Cerebellar nuclear complex (tissue), 1 donor: ENCODE measurements at places on chromosomes 7 and 10.

DNA sequence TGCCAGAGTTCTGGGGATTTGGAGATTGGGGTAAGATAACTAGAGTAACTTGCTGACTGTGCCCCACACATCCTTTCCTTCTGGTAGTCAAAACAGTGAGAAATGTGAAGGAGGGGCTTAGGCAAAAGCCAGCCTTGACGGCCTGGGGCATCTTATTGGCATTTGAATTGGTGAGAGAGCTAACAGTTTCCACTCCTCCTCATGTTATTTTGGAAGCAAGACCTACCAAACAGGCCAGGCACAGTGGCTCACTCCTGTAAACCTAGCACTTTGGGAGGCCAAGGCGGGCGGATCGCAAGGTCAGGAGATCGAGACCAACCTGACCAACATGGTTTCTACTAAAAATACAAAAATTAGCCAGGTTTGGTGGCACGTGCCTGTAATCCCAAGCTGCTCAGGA lies 596.6 kb downstream of the GRM8 start:
- no peak for DNase-seq

DNA sequence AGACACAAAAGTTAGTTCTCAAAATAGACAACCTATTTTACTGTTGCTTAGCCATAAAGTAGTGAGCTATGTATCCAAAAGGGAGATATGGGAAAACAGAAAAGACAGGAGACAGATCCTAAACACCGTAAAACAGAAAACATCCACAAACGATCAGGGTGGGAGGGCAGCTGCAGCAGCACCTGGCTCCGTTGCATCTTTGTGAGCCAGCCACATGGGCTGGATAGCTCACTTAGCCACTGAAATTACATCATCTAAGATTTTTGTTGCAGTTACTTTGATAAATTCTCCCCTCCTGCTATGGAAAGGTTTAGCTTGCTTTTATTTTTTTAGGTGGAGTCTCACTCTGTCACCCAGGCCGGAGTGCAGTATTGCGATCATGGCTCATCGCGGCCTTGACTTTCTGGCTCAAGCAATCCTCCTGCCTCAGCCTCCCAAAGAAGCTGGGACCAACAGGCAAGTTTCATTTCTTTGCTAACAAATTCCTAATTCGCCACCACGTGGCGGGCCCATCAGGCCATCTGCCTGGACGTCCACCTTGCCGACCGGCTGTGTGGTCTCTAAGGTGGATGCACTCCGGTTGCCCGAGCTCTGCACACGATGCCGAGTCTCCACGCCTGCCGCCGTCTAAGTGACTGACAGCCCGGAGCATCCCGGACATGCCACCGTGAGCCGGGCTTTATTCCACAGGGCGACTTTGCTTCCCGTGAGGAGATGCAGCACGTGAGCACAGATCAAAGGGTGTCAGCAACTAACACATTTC lies 159.8 kb downstream of the DIP2C start:
- DNase-seq, result no peak

DNA sequence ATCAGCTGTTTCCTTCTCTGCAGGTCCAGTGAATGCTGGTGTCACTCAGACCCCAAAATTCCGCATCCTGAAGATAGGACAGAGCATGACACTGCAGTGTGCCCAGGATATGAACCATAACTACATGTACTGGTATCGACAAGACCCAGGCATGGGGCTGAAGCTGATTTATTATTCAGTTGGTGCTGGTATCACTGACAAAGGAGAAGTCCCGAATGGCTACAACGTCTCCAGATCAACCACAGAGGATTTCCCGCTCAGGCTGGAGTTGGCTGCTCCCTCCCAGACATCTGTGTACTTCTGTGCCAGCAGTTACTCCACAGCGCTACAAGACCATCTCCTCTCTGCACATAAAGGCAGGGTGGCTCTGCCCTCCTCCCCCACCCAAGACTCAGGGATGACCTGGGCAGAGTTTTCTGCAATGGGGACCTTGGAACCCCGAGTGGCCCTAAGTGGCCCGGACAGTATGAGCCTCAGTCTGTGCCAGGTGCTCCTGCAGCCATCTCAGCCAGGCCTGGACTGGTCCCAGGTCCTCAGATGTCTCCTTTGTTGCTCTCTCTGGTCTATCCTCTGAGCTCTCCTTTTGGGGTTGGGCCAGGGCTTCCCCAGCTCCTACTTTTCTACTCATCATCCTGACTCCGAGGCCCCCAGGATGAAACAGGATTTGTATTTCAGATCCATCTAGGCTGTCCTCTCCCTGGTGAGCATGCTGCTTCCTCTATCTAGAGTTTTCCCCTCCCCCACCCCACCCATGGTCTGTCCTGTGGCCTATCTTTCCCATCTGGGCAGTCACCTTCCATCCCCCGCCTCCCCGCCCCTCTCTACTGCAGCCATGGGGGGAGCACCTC lies 212.1 kb upstream of the PRSS58 start:
- no peak for DNase-seq

DNA sequence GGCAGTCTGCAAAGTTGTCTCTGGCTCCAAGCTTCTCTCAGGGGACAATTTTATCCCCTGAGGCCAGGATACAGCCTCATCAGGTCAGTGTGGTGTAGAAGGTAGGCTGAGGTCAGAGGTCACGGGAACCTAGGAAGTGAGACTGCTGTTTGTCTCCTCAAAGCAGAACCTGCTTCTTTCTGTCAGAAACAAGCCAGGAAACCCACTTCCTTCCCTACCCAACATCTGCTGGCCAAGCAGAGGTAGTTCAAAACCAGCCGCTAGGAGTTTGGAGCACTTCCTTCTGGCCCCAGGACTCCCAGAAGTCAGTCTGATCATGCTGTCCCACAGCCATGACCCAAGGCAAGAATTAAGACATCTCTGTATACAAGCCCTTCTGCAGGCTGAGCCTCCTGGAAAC lies 12.2 kb downstream of the CLRN3 start:
- no peak for DNase-seq

- no peak for DNase-seq
These were observed 662 bp downstream of the POLR3A start for GRCh38 chr10:78028438-78029268.

- DNase-seq, result no peak
These were observed 34.3 kb upstream of the BTBD16 start for GRCh38 chr10:122236690-122237306.

DNA sequence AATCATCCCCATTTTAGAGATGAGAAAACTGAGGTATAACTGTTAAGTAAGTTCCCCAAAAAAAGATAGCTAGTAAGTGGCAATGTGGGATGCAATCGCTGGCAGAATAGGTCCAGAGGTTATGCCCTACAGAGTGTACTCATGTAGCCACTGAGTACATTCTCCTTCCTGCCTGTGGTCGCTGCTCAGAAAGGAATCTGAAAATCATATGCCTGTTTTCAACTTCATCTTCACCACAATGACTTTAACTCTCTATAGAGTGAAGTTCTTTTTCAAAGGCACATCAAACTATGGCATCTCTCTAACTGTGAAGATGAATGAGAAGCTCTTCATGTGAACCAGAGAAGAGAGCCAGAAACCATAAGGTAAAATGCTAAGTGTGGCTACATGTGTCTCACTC lies 162.2 kb upstream of the SLC25A13 start:
- no peak for DNase-seq

DNA sequence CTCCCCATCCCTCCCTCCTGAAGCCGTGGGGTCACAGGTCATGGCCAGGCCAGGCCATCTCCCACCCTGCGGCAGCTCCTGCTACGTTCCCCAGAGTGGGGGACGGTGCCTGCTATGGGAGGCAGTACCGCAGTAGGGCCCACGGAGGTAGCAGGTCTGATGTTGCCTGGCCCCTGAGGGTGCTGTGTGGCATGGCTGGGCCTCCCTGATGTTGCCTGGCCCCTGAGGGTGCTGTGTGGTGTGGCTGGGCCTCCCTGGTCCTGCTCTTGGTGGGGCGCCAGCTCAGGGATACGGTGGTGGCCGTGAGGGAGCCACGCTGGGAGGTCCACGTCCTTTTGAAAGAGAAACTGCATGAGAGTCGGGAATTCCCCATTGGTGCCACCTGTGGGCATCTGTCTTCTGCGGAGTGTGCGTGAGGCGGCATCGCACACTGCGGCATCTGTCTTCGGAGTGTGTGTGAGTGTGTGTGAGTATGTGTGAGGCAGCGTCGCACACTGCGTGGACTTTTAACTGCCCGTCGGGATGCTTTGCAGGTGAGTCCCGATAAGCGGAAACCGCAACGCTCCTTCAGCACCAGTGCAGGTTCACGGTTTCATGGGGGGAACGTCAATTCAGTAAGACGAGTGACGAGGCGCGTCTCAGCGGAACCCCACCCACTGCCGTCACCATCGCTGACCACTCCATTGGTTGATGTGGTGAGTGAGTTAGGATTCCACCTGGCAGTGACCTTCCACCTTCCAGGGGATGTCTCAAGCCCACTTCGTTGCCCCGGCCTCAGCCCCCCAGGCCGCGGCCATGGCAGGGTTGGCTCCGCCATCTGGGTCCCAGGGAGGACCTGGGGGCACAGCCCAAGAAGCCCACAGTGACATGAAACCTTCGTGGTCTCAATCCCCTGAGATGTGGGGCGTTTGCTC lies 51.2 kb upstream of the CFAP46 start:
- no peak for DNase-seq

DNA sequence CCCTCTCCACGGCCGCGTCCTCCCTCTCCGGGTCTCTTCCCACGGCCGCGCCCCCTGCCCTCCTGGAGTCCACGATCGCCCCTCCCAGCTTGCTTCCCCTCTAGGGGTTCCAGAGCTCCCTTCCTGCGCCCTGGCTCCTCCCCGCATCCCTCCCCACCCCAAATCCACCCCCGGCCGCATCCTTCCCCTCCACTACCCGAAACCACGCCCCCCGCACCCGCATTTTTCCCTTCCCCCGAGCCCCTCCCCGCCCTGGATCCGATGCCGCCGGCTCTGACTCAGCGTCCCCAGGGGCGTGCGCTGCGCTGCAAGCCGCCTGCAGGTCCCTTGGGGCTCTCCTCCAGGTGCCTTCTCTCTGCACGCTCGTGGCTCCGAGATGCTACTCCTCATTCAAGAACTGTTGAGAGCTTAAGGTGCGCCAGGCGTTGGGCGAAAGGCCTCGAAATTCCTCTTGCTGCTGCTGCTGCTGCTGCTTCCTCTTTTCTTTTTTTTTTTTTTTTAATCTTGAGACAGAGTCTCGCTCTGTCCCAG lies 372 bp upstream of the TMEM130 start:
- no peak for DNase-seq

GRCh38 chr10:65898055-65898454 lies 1027.8 kb upstream of the LRRTM3 start:
- no peak for DNase-seq

DNA sequence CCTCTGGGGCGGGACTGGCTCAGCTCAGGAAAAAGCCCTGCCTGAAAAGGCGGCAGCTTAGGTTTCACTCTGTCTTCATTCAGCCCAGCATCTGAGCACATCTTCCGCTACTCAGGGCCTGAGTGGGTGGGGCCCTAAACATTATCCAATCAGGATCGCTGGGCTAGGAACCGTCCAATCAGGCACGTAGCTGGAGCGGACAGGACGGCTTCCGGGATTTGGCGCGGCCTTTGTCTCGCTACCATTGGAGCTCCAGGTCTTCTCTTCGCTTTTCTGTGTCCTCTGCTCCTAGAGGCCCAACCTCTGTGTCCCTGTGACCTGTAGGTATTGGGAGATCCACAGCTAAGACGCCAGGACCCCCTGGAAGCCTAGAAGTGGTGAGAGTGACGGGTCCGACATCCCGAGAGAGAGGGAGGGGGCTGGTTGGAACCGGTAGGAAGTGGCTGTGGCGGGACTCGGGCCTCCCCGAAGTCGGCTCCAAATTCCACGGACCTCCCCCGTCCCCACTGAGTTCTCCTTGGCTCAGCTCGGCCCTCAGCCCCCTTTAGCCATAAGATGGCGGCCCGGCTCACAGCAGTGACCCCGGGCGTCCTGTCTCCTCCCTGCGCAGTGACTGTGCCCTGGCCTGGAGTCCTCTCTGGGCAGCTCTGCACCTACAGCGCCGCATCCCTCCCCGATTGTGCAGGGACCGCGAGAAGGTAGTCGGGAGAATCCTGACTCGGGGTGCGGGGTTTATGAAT lies 99.1 kb downstream of the ZNF680 start:
- DNase-seq, result no peak

GRCh38 chr7:50455658-50456057 lies 5.5 kb upstream of the FIGNL1 start:
- DNase-seq, result no peak

GRCh38 chr7:7932553-7932952 lies 36.0 kb upstream of the GLCCI1 start:
- DNase-seq, result no peak

DNA sequence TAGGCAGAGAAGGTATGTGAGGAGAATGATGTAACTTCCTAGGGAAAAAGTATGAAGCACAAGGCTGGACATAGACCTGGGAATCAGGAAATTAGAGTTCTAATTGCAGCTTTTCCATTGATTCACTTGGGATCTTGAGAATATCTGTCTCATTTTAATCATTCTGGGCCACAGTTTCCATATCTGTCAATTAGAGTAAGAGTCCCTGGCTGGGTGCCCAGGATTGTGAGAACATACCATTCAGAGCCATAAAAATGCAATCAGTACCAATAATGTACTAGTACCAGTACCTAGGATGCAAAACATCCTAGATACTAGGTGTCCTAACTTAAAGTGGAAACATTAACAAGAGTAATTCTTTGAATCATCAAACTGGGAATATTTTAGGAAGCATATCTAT lies 29.6 kb downstream of the CAV1 start:
- DNase-seq, result no peak

GRCh38 chr10:119253433-119254174 lies 46.2 kb downstream of the GRK5 start:
- no peak for DNase-seq

- DNase-seq, result no peak
These were observed 17.1 kb upstream of the IL6 start for GRCh38 chr7:22709857-22710256.

DNA sequence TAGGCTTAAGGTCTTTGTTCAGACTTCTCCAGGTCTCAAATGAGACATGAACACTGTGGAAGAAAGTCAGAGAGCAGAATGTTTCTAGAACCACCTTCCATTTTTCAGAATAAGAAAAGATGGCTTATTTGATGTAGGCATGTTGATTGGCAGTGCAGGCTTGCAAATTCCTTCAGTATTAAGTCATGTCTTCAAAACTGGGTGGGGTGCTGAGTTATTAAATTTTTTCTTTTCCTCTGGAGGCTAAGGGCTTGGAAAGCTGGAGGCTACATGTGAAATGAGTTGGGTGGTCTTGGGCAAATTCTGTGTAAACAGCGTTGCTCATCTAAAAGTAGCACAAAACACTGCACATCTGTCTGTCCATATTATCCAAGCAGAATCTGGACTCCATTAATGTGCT lies 62.8 kb downstream of the PRTFDC1 start:
- no peak for DNase-seq

- DNase-seq, result no peak
These were observed 44.7 kb upstream of the SUN1 start for GRCh38 chr7:787332-788240.

DNA sequence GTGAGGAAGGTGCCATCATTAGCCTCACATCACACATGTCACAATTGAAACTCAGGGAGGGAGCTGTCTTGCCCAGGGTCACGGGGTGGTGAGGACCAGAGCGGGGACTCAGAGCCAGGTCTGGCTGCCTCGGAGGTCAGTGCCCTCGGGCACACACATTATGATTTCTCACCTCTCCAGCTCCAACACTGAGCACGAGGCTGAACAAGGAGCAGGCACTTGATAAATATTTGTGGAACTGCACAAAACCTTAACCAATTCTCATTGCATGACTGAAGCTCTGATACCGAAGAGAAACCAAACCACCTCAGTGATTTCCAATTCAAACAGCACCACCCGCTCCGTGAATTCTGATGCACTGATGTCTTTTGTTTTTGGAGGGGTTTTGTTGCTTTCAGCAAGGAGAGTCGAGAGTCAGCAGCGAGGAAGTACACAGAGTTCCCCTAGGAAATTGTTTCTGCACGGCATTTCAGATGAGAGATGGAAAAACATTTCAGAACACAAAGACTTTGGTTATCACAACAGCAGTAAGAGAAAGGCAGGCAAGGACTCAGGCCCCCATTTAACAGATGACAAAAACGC lies 55.3 kb upstream of the ZMIZ1 start:
- no peak for DNase-seq
